Nucleus accumbens (tissue), 56 donors: ENCODE measurements at places on chromosomes 16 and 17.

DNA sequence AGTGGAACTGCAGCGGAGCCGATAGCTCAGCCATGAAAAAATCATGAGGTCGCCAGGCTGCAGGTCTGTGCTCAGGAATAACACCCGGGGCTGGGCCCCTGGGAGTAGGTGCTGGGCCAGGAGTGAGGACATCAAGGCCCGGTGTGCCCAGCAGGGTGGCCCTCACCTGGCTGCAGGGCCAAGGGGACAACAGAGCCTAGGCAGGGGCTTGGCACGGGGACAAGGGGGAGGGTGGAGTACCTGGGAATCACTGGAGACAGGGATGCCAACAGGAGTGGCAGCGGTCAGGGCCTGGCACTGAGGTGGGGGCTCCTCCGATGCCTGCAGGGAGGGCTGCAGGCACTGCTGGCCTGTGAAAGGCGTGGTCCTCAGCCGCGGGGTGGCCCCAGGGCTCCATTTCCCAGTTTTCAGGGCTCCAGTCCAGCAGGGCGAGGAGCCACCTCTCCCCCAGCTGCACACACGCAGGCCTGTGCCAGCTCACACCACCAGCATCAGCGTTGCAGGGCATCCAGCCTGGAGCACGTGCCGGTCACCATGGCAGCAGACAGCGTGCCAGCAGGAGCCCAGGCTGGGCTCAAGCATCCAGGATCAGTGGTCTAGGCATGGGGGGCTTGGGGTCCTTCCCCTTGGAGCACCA lies 4.7 kb upstream of the FSCN2 start:
- DNase-seq, result peak; percentile 50

GRCh38 chr17:45852535-45853297 lies 8.0 kb downstream of the SPPL2C start:
- peak; percentile 25 for DNase-seq

- no peak for DNase-seq
These were observed 3.7 kb upstream of the DNASE1 start for GRCh38 chr16:3650631-3651265.

DNA sequence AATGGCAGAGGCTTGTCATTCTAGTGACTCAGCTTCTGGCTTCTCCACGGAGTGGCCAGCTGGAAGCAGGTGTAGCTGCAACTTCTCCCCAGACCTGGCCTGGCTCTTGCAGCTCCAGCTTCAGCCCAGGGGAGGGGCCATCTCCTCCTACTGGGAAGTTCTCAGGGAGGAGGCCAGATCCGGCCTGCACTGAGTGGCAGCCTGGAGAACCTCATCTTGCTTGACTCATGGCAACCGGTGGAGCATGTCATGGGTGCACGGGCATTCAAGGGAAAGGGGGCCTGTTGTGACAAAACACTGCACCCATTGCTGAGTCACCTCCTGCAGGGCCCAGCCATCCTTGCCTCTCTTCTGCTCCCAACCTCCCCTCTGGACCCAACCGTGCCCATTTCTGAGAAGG lies 273.9 kb upstream of the MAF start:
- DNase-seq, result no peak

DNA sequence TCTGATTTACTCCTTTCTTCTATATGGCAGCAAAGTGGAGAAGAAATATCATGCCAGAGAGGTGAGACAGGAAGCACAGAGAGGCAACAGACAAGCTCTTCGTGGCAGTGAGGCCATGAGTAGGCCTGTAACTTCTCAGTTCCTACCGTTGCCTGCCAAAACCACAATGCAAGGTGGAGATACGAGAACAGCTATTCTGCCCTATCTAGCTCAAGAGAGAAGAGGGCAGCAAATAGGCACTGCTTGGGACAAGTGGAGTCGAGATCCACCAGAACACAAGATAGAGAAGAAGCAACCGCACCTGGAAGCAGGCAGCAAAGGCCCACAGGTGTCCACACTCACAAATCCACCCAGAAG lies 24.8 kb downstream of the RANBP10 start:
- no peak for DNase-seq

- no peak for DNase-seq
These were observed 6.7 kb downstream of the ITGA3 start for GRCh38 chr17:50062293-50063243.

DNA sequence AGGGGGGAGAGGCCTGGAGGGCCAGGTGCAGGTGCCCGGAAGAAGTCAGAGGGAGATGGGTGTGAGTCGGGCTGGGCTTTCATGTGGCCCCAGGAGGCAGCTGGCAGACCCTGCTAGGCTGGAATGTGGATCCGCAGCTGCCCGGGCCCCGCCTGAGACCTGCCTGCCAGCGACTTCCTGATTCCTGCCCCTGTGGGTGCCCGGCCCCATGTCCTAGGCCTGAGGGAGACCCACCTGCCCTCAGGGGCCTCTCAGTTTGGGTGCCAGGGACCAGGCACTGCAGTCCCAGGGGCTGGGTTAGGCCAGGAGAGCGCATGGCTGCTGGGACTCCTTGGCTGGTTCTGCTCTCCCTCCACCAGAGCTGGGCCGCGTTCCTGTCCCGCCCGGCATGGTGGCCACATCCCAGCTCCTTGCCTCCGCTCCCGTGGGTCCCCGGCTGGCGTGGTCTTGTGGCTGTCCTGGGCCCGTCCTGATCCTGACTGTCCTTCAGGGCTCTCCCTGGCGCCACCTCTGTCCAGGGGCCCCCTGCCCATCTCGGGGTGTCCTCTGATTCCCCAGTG lies 22.1 kb upstream of the SPNS2 start:
- no peak for DNase-seq

DNA sequence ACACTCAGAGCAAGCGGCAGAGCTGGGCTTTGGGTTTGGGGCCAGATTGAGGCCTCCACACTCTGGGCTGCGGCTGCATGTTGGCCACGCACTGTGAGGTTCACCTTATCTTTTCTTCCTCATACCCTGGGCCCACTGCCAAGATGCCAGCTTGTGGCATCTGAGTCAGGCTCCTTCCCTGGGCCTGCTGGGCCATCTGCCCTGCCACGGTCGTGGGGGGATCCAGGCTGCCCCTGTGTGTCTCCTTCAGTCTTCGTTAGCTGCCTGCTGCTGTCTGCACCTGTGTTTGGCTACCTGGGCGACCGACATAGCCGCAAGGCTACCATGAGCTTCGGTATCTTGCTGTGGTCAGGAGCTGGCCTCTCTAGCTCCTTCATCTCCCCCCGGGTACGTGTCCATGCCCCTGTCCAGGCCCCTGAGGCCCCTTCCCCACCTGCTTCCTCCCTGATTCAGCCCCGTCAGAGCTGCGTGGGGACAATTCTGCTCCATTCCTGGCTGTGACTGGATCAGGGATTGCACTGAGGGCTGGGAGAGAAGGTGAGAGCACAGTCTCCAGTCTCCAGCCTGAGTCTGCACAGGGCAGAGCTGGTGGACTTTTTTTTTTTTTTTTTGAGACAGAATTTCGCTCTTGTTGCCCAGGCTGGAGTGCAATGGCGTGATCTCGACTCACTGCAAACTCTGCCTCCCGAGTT lies 11.2 kb downstream of the SPNS3 start:
- DNase-seq, result no peak

DNA sequence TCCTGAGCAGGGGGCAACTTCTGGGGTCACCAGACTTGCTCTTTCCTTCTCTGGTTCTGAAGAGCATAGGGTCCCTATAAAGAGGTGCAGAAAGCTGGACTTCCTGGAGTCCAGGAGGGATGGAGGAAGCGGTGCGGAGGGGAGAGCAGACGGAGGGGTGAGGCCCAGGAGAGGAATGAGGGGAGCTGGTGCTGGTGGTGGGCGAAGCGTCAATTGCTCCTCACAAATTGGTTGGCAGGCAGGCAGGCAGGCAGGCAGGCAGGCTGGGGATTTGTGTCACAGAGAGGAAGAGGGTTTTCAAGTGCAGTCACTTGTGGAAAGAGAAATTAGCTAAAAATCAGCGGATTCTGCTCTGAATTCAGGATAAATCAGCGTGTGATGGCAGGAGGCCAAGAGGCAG lies 133.7 kb upstream of the CDC42EP4 start:
- no peak for DNase-seq

GRCh38 chr17:29151567-29151966 lies 28.6 kb downstream of the MYO18A start:
- DNase-seq, result peak; percentile 52

- no peak for DNase-seq
These were observed 27.0 kb upstream of the NTN1 start for GRCh38 chr17:8994319-8994718.

DNA sequence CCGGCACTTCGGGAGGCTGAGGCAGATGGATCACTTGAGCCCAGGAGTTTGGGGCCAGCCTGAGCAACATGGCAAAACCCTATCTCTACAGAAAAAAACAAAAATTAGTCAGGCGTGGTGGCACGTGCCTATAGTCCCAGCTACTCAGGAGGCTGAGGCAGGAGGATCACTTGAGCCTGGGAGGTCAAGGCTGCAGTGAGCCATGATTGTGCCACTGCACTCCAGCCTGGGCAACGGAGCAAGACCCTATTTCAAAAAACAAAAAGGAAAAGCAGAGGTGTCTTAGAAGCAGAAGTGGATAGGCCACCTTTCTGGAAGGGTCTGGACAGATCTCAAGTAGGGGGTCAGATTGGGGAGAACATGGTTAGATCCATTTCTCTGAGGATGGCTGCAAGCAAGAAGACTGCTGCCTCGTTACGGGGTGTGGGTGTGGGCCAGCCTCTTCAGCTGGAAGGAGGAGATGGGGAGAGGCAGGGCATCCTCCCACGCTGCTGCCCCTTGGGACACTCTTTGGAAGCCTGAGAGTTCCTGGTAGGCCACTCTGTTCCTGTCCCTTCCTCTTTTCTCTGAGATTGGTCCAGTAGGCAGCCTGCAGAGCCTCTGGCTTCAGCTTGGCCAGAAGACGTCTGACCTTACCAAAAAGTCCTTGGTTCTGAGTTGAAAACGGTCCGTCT lies 208.0 kb downstream of the MSI2 start:
- DNase-seq, result no peak
